ENCODE measurements at places on chromosomes 12 and 14.

GRCh38 chr14:102848830-102849525, 71.7 kb downstream of the TRAF3 start:
- DNase-seq = no peak

DNA sequence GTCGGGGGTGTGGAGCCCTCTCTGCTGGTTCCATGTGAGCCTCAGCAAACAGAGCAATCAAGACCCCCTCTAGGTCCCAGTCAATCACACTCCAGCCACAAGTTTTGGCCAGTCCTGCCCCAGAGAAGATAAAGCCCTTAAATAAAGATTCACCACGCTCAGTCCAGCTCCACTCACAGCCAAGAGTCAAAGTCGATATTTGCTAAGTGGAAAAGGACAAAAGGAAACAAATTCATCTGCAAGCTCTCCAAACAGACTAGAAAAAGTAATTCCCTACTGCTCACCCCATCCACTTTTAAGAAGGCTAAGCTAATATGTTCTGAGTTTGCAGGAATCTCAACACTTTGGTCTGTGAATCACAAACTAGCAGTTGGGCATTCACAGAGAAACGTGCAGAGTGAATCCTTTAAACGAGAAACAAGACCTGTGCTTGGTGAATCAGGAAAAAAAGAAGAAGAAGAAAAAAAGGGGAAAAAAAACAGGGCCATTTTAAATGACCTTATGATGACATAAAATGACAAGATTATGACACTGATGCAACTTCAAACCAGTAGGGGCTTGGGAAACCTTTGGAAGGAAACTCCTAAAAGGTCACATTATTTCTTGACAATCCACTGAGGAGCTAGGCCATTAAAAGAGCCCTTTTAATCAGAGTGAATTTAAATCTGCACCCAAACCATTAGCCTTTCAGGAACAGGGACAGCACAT, 41.8 kb upstream of the FOXN3 start:
- DNase-seq = no peak

GRCh38 chr14:50756300-50756699, 74.7 kb downstream of the NIN start:
- DNase-seq = no peak

- no peak for DNase-seq
Measured at GRCh38 chr12:95599880-95600279, 48.6 kb upstream of the USP44 start.

DNA sequence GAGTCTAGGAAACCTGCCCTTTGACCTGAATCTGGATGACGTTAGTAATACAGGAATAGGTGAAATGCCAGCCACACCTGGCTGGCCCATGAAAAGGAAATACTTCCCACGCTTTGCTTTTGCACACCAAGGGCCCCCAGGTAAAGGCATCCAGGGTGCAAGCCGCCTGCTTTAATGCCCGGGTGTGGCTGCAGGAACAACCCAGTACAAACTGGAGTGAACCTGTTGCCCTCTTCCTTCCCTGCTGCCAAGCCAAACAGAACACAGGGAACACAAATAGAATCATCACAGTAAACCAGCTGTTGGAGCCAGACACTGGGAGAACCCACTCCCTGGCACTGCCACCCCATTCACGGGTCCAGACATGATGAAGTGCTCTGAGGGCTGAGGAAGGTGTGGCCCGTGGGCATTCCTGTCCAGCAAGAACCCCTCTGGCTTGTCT, 24.2 kb upstream of the FOS start:
- no peak for DNase-seq

- no peak for DNase-seq
Measured at GRCh38 chr14:20969336-20969735, 14.0 kb downstream of the RNASE2 start.

DNA sequence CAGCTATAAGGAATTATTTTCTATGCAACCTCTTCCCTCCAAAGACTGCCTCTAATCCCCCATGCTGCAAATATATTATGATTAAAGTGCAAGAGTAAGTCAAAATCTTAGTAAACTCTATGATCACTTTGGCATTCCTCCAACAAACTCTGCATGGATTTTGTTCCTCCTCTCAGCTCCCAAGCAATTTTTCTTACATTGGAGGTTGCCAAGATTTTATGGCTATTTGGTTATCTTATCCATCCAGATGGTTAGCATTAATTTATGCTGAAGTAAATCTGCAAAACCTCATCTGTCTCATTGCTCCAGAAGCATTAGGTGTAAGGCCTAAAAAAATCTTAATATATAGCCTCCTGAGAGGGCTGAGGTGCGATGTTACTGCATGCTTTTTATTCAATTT, 228.1 kb downstream of the CHST11 start:
- DNase-seq = no peak

DNA sequence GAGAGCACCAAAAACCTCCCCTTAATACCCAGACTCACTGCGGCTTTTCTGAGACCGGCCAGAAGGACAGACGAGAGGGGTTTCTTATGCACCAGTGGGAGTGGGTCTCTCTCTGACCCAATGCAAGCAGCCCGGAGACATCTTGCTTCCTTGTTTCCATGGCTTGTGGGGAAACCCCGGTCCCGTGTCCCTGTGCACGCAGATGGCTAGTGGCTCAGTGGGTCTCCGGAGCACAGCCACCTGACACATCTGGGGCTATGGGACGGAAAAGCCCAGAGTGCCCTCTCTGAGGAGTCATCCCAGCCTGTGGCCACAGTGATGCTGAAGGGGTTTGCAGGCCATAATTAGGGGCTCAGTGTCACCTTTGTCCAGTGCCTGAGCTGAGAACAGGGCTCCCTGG, 197.6 kb downstream of the PHETA1 start:
- no peak for DNase-seq

DNA sequence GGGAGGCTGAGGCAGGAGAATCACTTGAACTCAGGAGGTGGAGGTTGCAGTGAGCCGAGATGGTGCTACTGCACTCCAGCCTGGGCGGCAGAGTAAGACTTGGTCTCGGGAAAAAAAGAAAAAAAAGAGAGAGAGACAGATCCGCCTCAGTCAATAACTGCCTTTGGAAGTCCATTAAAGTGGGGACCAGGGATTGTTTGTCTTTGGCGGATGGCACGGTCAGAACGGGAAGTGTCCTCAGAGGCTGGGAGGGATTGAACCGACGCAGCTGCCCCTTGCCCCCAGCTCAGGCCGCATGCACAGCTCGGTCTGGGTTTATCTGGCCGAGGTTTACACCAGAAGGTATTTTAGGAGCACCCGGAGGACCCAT, 54.4 kb downstream of the TESC start:
- no peak for DNase-seq

- DNase-seq = no peak
Measured at GRCh38 chr14:95190346-95190840, 33.1 kb upstream of the DICER1 start.

DNA sequence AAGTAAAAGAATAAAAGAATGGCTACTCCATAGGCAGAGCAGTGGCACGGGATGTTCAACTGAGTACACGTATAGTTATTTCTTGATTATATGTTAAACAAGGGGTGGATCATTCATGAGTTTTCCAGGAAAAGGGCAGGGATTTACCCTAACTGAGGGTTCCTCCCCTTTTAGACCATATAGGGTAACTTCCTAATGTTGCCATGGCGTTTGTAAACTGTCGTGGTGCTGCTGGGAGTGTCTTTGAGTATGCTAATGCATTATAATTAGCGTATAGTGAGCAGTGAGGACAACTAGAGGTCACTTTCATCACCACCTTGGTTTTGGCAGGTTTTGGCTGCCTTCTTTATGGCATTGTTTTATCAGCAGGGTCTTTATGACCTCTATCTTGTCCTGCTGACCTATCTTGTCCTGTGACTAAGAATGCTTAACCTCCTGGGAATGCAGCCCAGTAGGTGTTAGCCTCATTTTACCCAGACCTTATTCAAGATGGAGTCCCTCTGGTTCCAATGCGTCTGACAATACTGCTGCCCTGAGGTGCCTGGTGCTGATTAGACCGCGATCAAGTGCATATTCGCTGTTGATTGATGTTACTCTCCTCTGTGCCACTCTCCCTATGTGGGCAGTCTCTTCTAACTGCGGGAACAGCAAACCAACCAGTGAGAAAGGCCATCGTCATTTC, 67.6 kb upstream of the AMN1 start:
- DNase-seq = no peak

DNA sequence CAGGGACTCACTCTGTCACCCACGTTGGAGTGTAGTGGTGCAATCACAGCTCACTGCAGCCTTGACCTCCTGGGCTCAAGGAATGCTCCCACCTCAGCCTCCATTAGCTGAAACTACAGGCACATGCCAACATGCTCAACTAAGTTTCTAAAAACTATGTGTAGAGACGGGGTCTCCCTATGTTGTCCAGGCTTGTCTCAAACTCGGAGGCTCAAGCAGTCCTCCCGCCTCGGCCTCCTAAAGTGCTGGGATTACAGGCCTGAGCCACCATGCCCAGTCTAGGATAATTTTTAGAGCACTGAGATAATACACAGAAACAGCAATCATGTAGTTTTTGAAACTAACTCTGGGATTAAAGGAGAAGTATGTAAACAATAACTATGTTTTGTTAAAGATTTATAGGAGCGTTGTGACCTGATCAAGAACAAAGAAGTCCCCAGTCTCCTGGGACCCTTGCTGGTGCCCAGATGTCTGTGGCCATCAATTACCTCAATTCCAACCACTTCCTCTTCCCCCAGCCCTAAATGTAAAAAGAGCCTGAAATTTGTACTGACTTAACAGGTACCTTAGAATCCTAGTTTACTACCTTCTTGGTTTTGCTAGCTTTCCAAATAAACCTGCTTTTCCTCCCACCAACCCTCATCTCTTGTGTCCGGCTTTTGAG, 28.9 kb upstream of the EGLN3 start:
- no peak for DNase-seq

- DNase-seq = no peak
Measured at GRCh38 chr12:63922474-63922873, 78.0 kb downstream of the SRGAP1 start.

- DNase-seq = no peak
Measured at GRCh38 chr12:64737539-64737938, 21.7 kb downstream of the GNS start.

- no peak for DNase-seq
Measured at GRCh38 chr14:51828017-51828797, 32.2 kb upstream of the GNG2 start.

All from iPS DF 6.9 (cell line).